ENCODE measurements at places on chromosomes 2 and 18.

DNA sequence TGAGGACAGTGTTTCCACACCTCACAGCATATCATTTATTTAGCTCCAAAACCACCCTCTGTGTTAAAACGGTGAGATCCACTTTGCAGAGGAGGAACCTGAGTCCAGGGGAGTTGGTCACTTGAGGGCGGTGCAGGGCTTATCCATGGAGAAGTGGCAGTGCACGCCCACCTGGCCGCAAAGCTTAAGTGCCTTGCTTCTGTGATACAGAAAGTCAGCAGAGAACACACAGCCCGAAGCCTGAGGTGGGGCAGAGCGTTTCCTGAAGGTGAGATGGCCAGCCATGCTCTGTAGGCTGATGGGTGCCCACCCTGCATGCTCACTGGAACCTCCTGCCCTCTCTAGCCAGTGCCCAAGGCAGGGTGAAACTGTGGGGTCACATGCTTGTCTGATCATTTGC is 87.3 kb downstream of the SH3RF3 start:
- no peak for DNase-seq

GRCh38 chr2:42492691-42493467 is 903 bp downstream of the KCNG3 start:
- peak; percentile 26 for DNase-seq

DNA sequence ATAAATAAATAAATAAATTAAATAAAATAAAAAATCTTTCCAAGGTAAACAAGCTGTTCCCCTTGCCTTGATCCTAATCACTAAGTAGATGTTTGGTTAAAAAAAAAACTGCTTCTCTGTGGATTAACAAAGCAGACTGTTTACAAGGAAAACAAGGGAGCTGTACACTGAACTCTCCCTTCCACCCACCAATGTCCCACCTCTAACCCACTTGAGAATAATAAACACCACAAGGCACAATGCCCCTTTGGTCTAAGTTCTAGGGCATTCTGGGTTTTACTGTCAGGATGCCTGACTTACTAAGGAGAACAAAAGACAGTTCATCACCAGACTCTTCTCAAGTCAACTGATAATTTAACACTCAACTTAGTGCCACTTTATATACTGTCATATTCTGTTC is 83.5 kb downstream of the NCKAP1 start:
- no peak for DNase-seq

- no peak for DNase-seq
Measured at GRCh38 chr18:58638441-58638840, 9.6 kb upstream of the ALPK2 start.

- no peak for DNase-seq
Measured at GRCh38 chr2:11799826-11800225, 53.4 kb downstream of the LPIN1 start.

- DNase-seq, result no peak
Measured at GRCh38 chr18:24913507-24914170, 438.3 kb downstream of the ZNF521 start.

All from HEK293T (cell line).